ENCODE measurements at places on chromosomes 2 and 18. TPM values are rescaled to one million over a fixed set of nuclear protein-coding genes. Genes with fewer than 3 reads are reported as not detected.

Gene CIDEA
- 17.8 TPM for total RNA-seq

Gene AQP12A
- not detected for total RNA-seq

Gene NEB
- total RNA-seq = under 0.01 TPM

Gene PRSS56
- not detected for total RNA-seq

Gene PDE11A
- 5.8 TPM for total RNA-seq

Gene MBD5
- 77.2 TPM for total RNA-seq

Gene PREPL
- total RNA-seq = 48.9 TPM

Gene FHOD3
- total RNA-seq = 9.5 TPM

Gene RAB17
- total RNA-seq = 0.54 TPM

Gene ALPG
- not detected for total RNA-seq

Gene RSAD2
- total RNA-seq = 10.2 TPM

Gene ST8SIA5
- under 0.01 TPM for total RNA-seq

Gene RAMP1
- total RNA-seq = 419 TPM

Gene ICOS
- total RNA-seq = not detected

Gene BCL2L11
- total RNA-seq = 30.0 TPM

Gene AMER3
- total RNA-seq = 1.4 TPM

Gene SLC16A14
- total RNA-seq = 1.9 TPM

Gene HES6
- total RNA-seq = 13.2 TPM

Gene IL1RN
- not detected for total RNA-seq

Gene LOXL3
- total RNA-seq = 7.8 TPM

All from sigmoid colon (tissue), 7 donors.